ENCODE measurements at places on chromosomes 7 and 10.

DNA sequence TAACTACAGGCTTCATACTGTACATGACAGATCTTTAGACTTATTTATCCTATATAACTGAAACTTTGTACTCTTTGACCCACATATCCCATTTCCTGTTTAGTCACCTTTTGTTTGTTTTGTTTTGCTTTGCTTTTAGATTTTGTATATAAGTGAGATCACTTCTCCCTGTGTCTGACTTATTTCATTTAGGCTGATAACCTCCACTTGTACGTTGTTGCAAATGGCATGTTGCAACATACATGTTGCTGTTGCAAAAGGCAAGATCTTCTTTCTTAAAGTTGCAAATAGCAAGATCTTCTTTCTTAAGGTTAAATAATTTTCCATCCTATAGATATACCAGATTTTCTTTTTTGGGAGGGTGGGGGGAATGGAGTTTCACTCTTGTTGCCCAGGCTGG is 341.5 kb downstream of the OTUD1 start:
- no peak for DNase-seq

DNA sequence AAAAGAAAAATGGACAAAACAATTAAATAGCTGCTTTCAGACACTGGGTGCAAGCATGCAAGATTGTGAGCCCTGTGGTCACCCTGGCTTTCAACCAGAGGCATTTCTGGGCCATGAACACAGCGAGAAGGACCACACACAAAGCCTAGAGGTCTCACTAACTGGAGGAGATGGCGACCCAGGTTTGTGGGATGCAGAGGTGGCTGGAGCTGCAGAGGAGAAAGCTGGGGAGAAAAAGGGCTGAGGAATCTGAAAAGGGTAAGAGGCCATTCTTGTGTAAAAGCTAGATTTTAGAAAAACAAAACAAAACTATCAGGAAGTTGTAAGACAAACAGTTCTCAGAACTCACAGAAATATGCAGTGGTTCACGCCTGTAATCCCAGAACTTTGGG is 30.1 kb upstream of the PTPRN2 start:
- DNase-seq = no peak

GRCh38 chr10:125231116-125231812 is 70.9 kb upstream of the CTBP2 start:
- no peak for DNase-seq

DNA sequence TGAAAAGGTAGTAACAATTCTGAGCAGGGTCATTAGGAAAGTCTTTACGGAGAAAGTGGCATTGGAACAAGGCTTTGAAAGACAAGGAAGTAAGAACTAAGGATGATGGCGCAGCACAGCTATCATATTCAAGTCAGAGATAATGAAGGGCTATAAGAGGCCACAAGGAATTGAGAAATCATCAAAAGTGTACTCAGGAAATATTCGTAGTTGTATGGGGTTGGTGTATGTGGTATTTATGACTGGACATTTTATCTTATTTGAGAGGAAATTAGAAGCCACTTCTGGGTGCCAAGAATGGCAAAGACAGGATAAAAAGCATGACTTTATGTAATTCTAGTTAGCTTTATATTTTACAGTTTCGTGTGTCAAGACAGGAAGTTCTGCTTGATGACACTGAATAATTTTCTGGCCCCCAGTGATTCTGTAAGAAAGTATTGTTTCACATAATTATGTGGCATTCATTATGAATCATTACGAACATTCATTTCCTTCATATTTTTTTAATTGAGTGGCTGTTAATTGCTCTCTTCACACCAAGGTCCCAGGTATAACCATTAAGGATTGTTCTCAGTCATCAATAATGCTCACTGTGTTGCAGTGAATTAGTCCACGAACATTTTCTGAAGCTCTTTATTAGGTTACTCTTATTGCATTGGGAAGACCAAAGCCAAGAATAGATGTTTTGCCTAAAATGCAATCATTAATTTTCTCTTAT is 244.3 kb downstream of the PHF14 start:
- DNase-seq = no peak

DNA sequence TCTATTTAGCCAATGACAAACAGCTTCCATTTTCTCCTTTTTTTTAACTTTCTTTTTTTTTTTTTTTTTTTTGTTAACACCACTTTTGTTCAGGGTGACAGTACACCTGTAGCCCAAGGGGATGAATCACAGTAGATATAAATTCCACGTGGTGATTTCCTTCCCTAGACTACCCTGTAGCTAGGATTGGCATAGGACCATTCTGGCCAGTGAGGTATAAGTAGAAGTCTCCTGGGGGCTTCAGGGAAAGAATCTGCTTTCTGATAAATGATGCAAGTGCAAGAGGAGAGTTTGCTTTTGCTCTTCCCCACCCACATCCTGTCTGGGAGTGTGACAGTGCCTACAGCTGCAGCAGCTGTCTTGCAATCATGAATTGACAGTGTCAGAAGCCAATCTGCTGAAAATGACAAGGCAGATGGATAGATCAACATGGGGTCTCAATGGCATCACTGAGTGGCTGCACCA is 63.2 kb upstream of the TOMM7 start:
- peak; percentile 13 for DNase-seq

- no peak for DNase-seq
These were observed 181.1 kb downstream of the TNS3 start for GRCh38 chr7:47400741-47401206.

- DNase-seq = no peak
These were observed 56.4 kb downstream of the HIPK2 start for GRCh38 chr7:139721417-139721816.

DNA sequence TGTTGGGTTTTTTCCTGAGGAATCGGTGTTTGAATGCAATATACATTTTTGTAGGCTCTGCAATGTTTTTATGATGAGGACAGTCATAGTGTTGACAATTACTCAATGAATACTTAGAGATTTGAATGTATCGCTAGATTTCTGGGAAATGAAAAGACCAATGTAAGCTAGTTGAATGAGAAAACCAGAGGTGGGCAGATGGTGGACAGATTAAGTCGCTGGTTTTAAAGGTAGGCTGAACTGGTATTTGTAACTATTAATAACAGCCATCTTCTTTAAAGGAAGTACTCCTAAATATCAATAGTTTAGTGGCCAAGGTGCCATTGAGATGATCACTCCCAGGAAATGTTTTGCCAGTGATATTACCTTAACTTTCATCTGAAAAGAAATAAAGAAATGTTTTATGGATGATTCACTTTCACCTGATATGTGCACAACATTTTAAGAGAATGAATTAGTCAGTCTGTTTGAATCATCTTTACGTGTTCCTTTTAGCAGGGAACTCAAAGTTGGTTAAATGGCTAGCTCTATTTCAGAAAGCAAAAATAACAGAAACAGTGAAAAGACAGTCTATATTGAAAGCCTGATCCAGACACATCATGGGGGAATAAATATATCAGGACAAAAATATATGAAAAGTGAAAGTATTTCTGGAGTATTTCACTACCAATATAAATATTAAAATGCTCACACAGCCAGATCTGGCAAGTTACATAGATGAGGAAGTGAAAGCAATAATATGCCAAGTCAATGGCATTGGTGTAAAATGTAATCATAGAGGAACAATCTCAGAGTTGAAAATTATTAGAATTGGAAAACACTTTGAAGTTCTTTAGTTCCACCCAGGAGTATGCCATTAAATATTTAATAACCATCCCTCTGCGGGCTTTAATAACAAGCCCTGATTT is 20.7 kb downstream of the MET start:
- DNase-seq = no peak
